Smooth muscle cell of the umbilical artery (primary cell): ENCODE measurements at places on chromosomes 12 and 14. TPM values are rescaled to one million over a fixed set of nuclear protein-coding genes. Genes with fewer than 3 reads are reported as not detected.

The KRT81 gene
- total RNA-seq: not detected in 2 replicates

The KLHL33 gene
- total RNA-seq: under 0.01 and 0.05 TPM in 2 replicates

The EFS gene
- 1.8 and 5.6 TPM in 2 replicates for total RNA-seq

The ESR2 gene
- under 0.01 and 0.09 TPM in 2 replicates for total RNA-seq

The ANKRD13A gene
- 58.8 and 115 TPM in 2 replicates for total RNA-seq

The GNB3 gene
- 3.6 and 4.7 TPM in 2 replicates for total RNA-seq

The OR11H7 gene
- not detected in 2 replicates for total RNA-seq

The TRHDE gene
- total RNA-seq: 49.7 and 78.4 TPM in 2 replicates
